Body of pancreas (tissue), 4 donors: ENCODE measurements at places on chromosomes 2 and 18.
A peak's percentile ranks its signal among the peaks of the same experiment; 100 is the strongest.

DNA sequence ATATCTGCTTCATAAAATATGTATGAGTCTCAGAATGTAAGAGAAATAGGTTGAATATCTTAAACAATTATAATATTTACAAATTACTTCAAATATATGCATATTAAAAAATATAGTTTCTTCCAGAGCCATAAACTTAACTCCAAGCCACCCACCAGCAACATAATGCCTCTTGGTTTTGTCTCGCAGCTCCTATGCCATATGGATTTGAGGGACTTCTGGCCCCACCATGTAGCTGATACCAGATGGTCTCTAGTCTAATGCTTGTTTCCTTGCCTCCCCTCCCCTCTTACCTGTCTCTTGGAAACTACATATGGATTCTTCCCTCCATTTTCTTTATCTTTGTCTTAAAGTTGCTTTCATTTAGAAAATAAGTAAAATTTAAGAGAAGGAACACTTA, 114.3 kb downstream of the GCA start:
- DNase-seq: no peak

DNA sequence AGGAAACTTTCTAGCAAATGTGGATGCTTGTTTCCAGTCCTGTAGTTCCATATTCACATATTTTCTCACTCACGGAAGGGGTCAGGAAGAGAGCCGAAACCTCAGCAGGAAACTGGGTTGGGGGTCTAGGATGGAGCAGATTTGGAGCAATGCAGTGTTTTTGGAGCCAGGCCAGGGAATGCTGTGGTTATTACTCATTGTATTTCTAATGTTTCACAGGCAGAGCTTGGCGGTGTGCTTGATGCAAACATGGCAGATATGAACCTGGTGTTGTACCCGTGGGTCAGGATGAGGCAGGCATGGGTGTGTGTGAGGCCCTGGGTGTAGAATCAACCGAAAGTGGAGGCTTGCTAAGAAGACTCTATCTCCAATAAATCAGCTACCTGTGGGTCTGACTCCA, 34.6 kb upstream of the ACKR3 start:
- DNase-seq: no peak

DNA sequence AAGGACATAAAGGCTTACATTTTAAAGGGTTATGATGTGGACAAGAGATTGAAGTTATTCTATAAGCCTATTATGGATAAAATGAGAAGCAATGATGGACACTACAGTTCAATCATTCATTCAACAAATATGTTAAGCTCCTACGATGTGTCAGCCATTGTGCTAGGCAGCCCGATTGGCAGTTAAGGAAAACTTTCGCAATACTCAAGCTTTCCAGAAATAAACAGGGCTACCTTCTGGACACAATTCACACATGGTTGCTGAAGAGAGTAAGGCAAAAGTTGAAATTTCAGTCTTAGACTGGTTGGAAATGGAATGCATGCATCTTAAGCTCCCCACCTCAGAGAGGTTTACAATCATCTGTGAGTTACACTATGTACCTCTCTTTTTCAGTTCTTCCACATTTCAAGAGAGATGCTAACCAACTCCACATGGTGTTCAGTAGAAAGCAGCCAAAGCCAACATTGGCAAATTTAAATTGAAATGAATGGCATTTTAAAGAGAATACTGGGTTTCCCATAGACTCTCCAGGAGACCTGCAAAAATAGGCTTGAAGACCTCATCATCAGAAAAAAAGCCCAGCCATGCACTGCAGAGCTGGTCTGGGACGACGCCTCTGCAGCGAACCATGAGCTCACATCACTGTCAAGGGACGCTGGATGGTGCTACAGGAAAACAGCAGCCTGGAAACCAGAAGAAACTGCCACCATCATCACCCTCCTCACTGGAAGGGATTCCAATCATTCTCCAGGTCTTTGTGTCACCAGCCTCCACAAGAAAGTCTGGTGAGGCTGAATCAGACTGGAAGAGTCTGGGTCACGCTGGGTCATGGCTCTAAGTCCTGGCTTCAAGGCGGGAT, 276.3 kb downstream of the AFF3 start:
- no peak for DNase-seq

DNA sequence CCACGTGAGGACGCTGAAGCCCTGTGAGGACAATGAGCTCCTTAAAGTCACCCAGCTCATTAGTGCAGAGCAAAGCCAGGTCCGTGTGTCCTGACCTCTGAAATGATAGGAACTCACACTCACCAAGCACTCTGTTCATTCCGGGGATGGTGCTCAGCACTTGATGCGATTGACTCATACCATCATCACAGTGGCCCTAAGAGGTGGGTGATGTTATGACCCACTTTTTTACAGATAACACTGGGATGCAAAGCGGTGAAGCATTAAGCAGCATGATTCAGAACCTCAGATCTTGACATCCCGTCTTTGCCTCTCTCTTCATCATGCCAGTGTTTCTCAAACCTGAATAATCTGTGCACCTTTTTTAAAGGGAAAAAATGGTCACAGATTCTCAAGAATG, 234.8 kb downstream of the ALPK2 start:
- no peak for DNase-seq

GRCh38 chr2:162465430-162465829, 121.5 kb downstream of the GCA start:
- no peak for DNase-seq

DNA sequence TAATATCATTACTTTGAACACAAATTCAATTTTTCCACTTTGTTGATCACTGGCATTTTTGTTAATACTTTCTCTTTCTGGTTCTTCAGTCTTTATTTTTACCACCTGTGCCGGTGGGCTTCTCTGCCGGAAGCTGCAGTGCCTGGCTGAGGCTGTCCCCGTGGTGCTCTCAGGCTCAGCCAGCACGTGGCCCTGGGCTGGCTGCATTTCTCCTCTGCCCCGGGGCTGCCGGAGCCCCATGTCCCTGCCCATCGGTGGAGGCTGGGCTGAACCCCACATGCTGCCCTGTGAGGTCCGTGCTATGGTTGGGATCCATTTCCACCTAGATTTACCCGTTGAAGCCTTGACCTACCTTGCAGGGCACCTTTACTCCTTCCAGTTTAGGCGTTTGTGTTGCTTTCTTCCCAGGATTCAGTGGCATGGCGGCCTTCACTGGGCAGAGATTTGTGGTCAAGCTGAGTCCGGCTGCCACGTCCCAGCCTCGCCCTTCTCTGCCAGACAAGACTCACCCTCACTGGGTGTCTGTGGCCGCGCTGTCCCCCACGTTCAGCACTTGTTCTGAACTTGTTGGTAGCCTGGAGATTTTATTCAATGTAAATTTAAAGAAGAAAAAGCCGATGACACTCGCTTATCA, 12.8 kb upstream of the TMEM18 start:
- DNase-seq: no peak

DNA sequence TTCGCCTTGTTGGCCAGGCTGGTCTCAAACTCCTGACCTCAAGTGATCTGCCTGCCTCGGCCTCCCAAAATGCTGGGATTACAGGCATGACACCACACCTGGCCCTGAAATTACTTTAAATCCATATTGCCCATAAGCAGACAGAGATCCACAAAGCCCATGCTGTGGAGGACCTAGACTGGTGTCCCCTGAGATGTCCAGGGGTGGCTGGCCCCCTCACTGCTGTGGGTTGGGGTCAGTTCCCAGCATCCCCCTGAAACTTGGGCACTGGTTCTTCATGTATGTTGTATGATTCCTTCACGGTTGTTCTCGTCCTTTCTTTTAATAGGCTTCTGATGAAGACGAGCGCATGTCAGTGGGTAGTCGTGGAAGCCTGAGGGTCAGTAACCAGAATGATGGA, 78.1 kb upstream of the RBM44 start:
- no peak for DNase-seq

- DNase-seq: no peak
These were observed 40.2 kb upstream of the GMCL1 start for GRCh38 chr2:69789175-69789721.

GRCh38 chr2:41600460-41600859, 447.4 kb upstream of the PKDCC start:
- no peak for DNase-seq

GRCh38 chr18:48669180-48669675, 130.4 kb downstream of the CTIF start:
- DNase-seq: no peak

- no peak for DNase-seq
These were observed 3.7 kb downstream of the STK17B start for GRCh38 chr2:196167666-196168065.

- no peak for DNase-seq
These were observed 220.9 kb upstream of the PID1 start for GRCh38 chr2:229492034-229492433.

GRCh38 chr2:169704160-169704708, 10.0 kb downstream of the PHOSPHO2 start:
- DNase-seq: no peak

- DNase-seq: no peak
These were observed 52.0 kb downstream of the GYPC start for GRCh38 chr2:126707941-126708340.

DNA sequence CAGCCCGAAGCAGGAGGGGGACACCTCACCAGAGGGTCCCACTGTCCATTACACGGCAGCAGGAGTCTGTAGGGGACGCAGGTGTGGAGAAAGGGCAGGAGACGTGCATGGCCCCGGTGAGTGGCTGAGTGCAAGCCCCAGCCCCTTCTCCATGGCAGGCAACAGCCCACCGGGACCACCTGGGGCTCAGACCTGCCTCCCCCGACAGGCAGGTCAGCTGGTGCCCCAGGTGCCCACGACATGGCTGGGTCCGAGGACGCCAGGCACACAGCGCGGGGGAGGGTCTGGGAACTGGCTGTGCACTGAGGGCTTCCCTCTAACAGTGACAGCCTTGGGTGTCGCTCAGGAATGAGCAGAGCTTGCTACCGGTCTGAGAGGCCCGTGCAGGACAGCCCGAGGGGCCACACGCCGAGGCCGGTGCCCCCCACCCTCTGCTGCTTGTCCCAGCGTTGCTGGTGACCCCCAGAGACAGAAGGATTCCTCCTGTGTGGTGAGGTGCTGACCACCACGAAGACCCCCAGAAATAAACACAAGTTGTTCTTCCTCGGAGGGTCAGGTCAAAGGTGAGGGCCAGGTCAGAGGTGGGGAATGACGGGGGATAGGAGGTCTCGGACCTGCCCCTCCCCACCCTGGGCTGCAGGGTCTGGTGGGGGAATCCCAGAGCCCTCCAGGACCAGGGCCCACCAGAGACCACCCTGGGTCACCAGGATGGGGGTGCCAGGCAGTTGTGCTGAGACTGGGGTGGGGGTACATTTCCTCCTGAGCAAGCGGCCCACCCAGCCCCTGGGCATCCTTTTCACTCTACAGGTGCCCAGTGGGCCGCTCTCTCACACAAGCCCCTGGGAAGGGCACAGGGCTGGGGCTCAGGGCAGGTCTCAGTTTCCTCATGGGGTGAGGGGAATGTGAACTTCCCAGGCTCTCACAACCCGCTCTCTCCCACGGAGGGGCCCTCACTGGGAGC, 50.6 kb downstream of the SLC66A2 start:
- peak; percentile 4 for DNase-seq

DNA sequence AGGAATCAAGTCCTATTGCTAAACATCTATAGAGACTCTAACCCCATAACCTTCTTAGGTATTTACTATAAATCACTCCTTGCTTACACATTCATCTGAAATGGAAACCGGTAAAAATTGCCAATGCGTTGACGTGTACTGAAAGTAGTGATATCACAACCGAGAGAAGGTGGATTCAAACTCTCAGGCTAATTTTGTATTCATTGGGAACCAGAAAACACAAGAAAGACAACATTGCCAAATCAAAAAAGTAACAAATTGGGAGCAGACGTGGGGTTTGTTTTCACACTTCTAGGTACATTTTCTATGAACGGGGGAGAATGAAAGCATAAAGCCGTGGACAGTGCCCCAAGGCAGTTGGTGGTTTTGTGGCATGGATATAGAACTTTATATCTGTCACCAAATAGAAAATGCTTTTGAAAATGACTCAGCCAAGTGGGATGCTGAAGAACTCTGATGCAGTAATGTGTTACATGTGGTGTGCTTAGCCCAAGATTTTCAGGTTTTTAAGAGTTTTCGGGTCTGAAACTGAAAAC, 155.1 kb upstream of the RASGRP3 start:
- no peak for DNase-seq

DNA sequence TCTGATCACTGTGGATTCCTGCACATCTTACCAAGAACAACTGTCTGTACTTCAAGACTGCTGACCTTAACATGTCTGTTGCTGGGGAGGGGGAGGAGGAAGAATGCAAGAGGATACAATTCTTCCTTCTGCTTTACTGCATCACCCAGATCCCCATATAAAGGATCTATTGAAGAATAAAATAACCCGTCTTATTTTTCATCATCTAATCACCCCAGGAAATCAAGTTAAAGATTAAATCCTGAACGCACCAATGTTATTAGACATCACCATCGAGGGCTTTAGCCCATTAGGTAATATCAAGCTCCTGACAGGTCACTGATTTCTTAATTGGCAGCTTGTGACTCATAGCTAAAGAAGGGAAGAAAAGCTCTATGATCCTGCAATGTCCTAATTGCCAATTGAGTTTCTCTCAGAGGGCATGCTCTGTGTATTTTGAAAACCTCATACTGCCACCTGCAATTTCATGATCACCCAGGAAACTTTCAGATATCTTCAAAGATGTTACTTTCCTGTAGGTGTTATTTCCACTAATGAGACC, 75.4 kb upstream of the KCNE4 start:
- DNase-seq: no peak

- no peak for DNase-seq
These were observed 271.3 kb downstream of the CCDC178 start for GRCh38 chr18:33169218-33169617.

DNA sequence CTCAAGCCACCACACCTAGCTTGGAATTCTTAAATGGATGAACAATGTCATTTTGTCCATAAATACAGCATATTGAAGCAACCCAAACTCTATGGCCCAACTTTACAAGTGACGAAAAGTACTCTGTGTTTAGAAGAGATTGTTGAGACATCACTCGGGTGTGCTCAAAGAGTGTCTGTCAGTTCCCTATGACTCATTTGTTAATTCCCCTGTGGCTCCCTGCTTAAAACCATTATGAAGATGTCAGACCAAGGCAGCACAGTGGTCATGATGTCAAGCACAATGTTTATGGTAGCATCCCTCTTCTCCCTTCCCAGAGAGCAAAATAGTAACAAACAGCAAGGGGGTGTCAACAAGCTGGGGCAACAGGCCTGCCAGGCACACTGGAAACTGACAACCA, 3.0 kb downstream of the LYG1 start:
- no peak for DNase-seq
